Pancreas (tissue), 10 donors: ENCODE measurements at places on chromosomes 2 and 18. TPM values are rescaled to one million over a fixed set of nuclear protein-coding genes. Genes with fewer than 3 reads are reported as not detected.

Gene MEP1B
- total RNA-seq, result not detected

Gene RIT2
- total RNA-seq, result not detected

Gene ADRA2B
- 0.19 TPM for total RNA-seq

Gene REG1B
- total RNA-seq, result 15,174 TPM

DNA sequence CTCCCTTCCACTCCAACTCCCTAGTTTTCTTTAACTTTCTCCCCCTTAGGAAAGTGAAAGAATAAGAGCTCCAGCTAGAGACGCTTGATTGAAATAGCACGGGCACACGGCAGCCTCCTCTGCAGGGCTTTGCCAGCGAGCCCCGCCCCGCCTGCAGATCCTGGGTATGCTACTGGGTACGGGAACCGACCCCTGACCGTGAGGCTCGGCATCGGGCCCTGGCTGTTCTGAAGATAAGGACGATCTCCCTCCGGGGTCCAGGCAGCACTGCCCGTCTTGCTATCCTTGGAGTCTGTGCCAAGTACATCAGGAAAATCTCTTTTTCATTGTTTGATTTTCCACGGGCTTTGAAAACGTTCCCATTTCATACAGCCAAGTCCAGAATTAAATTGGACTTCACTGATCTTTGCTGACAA, 284.5 kb downstream of the MTX2 start:
- peak; percentile 49 for DNase-seq

DNA sequence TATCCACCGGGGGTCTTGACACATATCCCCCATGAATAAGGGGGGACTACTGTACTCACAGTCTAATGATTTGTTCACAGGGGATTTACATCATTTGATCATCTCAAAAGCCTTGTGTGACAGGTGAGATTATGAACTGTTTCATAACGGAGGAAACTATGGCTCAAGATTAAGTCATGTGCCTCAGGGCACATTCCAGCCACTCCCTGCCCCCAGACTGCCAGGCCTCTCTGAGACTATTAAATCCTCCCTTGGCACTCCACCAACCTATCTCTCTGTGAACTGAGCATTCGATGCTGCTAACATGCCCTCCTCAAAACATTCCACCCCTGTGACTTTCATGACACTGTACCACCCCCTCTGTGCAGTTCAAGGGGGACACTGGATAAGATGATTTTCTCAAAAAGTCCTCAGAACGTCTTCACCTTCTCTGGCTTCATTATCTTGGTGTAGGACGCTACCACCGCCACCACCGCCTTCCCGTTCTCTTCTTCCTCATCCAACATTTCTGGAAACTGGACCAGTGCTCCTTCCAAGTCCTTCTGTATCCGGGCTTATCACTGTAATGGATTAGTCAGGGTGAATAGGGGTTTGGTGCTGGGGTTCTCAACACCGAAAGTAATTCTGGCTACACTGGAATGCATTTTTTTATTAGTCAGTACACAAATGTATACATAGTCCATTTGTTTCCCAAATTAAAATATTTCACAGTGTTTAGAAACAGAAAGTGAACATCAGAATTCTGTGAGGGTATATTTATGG, 169.6 kb downstream of the KCNS3 start:
- DNase-seq, result no peak

Gene MC4R
- total RNA-seq, result not detected

GRCh38 chr2:73998933-73999332, 14.2 kb downstream of the TET3 start:
- no peak for DNase-seq

- DNase-seq, result no peak
Measured at GRCh38 chr2:66387016-66387753, 47.7 kb upstream of the MEIS1 start.

- no peak for DNase-seq
Measured at GRCh38 chr2:898319-898718, 52.3 kb upstream of the SNTG2 start.

DNA sequence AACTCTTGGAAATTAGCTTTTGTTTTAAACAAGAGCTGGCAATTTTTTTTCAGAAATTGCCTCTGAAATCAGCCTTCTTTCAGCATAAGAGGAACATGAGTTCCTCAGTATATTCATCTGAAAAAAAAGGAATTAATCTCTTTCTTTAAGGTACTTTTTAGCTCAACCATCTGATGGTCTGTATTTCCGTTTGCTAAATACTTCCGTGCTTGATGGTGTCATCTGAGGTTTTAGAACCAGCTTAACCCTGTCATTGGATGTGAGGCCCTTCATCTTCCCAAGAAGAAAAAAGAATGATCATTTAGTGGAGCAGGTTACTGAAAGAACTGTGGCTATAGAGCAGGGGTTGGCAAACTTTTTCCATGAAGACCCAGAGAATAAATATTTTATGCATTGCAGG, 175.0 kb downstream of the TRABD2A start:
- DNase-seq, result no peak

Gene MOCOS
- 0.75 TPM for total RNA-seq

DNA sequence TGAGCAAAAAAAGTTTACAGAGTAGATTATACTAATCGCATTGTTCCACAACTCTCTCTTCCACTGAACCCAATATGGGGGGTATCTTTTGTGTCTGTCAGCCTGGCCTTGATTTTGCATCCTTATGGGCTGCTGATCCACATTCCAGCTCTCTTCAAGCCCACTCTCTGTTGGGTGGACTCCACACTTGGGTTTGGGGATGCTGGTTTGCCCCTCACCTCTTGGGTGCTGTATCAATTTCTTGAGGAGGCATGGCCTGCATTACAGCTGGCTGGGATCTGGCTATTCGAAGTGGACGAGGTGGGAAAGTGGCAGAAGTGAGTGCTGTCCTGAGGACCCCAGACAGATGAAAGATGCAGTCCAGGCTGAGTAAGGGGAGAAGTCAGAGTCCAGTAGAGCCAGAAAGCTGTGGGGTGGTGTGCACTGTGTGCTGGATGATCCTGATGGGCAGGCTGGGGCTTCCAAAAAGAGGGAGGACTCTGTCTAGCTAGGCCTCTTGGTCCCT, 141.4 kb downstream of the CAPN13 start:
- DNase-seq, result no peak
